ENCODE measurements at places on chromosomes 2 and 18.

DNA sequence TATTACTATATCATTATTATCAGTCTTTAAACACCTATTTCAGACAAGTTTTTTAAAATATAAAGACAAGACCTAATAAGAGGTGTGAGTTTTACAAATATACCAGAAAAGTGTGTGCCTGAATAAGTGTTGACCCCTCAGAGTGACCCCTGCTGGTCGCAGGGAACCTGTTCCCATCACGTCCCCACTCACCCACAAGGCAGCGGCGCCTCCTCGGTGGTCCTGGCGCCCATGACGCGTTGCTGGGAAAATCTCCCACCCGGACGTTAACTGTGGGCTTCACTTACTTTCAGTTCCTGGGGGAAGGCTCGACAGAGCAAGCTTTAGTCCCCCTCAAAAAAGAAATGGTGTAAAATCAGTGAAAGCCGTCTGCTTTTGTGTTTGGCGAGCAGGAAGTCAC lies 93.5 kb downstream of the TMEM18 start:
- no peak for DNase-seq

DNA sequence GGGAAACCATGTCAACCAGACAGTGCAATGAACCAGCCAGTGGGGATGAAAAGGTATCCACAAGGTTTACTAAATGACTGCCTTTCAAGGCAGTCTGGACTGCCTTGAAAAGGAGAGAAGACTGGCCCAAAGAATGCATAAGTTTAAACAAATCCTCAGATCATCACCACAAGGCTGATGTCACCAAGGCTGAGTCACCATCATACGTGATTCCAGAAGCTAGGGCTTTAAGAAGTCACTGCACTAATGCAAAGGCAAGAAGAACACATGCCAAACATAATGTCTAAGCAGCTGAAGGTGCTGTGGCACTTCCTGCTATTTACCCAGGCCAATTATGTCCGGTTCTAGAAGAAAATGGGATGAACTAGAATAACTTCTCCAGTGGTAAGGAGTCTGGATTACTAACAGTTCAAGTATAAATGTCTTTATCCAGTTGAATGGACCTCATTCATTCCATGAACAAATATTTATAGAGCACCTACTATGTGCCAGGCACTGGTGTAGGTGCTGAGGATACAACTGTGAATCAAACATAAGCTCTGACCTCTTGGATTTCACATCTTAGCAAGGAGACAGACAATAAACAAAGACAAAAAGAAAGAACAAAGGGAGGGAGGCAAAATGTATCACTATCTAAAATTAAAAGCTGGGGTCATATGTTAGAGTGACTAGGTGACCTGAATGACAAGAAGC lies 37.6 kb upstream of the ONECUT2 start:
- DNase-seq: no peak

- DNase-seq: no peak
Measured at GRCh38 chr2:152072011-152072410, 26.8 kb downstream of the CACNB4 start.

DNA sequence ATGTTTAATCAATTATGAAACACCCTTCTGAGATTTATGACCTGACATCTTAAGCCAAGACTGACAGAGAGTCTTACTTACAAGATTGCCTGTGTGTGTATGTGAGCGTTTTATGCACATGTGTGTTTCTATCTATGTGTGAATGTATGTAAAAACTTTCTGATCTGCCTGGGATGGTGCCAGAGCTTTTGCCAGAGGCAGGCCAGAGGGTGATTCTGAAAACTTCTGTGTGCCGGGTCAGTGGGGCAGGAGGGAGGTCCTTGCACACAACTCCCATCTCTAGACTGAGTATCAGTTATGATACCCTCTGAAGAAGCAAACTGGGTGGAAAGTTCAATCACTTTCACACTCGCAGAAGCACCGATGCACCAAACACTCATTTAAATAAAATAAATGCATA lies 335.0 kb upstream of the NT5C1B start:
- no peak for DNase-seq

DNA sequence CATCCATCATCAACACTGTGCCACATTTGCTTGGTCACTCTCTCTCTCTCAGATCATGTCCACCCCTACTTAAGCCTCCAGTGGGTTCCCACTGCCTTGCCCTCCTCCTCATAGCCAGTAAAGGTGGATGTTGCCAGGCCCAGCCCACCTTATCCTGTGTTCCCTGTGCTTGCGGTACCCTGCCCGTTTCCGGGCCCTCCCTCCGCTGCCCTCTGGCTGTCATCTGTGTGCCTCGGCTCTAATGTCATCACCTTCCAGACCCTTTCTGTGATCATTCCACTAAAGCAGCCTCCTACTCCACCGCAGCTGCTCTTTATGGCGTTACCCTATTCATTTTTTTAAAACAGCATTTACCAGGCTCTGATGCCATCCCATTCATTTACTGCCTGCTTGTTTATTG lies 305.7 kb upstream of the SKOR2 start:
- no peak for DNase-seq

- DNase-seq: no peak
Measured at GRCh38 chr2:141927536-141927935, 203.3 kb downstream of the LRP1B start.

DNA sequence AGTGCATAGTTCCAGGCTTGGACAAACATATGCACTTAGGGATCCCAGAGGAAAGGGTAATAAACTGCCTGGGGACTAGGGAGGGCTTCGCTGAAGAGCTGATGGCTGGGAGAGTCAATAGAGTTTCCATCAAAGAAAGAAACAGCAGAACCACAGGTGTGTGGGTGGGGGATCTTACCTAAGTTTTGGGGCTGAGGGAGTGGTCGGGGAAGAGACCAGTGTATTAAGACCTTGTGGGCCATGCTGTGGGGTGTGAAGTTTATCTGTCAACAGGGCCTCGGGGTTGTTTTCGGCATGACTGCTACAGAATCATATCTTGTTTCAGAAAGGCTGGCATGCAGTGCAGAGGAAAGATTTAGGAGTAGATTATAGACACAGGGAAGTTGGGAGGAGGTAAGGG lies 31.2 kb upstream of the GTF2A1L start:
- no peak for DNase-seq

Measured in stimulated activated CD4-positive, alpha-beta T cell treated with anti-CD3 and anti-CD28 coated beads, TNF-alpha, amount 100 ng/mL, for 1 hour (primary cell).